HS-5 (cell line): ENCODE measurements at places on chromosomes 3 and 15.
A peak's percentile ranks its signal among the peaks of the same experiment; 100 is the strongest.

DNA sequence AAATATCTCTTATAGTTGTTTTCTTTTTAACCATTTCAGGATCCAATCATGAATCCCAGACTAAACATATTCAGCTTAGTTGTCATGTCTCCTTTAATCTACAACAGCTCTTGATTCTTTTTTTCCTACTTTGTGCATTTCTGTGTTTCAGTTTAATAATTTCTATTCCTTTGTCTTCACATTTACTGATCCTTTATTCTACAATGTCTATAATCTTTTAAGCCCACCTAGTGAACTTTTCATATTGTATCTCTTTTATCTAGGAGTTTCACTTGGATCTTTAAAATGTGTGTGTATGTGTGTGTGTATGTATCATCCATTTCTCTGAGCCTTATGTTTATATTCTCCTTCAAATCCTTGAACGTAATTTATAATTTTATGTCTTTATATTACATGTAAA, 70.1 kb downstream of the RNF13 start:
- no peak for DNase-seq

DNA sequence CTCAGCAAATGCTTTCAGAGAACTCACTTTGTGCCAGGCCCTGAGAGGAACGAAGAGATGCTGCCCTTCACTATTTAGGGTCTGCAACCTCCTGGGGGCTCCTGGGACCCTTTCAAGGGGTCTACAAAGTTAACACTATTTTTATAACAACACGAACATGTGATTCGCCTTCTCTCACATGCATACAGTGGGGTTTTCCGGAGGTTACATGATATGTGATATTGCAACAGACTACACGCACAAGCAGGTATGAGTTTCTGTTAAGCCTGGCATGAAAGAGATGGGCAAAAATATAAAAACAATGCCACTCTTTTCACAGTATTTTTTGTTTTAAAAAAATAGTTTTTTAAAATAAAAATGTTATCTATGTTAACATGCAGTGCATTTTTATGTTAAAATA, 10.3 kb downstream of the STARD5 start:
- no peak for DNase-seq

DNA sequence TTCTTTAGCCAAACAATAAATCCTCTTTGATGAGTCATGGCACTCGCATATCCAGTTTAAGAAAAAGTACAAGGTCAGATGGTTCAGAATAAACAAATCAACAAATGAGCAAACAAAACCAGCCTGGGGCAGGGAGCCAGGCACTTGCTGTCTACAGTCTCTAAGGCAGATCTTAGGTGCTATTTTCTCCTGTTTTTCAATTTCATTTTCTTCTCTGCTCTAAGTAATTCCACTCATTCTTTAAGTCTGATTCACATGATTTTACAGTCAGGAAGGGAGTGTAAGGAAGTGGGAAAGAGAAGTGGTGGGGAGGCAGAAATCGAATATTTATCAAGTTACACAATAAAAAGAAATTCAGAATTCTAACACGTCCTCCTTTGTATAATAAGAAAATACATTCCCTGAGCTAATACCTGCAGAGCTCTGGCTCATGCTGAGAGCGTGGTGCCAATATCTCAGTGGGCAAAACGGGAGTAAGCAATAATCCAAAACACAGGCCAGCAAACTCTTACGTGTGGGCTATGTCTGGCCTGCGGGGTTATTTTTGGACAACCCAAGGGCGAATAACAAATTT, 298.6 kb downstream of the ADAMTS17 start:
- DNase-seq, result peak; percentile 81

GRCh38 chr15:89408372-89409183, 74.0 kb upstream of the POLG start:
- no peak for DNase-seq

GRCh38 chr15:92787116-92787515, 113.0 kb upstream of the CHD2 start:
- DNase-seq, result no peak

DNA sequence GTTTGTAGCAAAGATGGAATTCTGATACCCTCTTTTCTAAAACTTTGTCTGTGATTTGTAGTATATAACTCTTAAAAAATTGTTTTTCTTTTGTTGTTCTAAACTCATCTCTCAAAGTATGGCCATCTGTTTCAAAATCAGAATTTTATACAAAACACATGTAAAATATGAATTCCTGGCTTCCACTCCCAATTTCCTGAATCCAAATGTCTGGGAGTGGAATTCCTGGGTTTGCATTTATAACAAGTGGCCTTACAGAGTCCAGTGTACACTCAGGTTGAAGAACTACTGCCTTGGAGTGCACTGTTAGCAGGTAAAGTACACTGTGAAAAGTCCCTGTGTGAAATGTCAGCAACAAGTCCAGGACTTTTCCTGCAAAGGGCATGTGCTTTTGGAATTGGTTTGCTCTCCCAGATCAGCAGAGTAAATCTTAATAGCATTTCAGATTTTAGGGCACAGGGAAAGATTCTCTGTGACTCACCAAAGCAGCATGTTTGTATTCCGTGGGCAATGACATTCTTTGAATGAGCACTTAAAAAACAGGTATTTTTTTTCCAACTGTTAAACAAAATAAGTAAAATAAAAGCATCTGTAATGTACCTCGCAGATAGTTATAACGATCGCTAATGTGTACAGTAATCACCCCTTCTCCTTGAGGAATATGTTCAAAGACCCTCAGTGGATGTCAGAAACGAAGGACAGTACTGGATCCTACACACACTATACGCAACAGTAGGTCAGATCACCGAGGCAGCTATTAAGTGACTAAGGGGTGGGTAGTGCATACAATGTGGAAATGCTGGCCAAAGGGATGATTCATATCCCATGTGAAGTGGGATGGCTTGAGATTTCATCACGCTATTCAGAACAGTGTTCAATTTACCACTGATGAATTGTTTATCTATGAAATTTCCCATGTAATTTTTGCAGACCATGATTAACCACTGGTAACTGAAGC, 2.0 kb upstream of the CLDN16 start:
- DNase-seq, result peak; percentile 96

DNA sequence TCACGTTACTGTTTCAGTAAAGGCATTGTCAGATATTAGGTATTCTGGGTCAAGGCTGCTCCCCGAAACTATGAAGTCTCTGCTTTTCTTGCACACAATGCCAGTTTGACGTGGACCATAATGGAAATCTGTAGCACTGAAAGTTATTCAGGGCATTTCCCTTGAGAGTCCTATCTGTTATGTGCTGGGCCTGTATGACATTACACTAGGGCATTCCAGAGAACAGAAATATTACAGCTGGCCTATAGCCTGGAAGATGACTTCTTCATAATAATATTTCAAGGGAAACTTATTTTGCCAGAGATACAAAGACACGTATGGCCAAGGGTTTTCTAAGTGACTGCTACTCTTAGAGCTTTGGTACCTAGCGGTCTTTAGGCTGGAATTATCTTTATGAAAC, 613.6 kb upstream of the CBLB start:
- no peak for DNase-seq

DNA sequence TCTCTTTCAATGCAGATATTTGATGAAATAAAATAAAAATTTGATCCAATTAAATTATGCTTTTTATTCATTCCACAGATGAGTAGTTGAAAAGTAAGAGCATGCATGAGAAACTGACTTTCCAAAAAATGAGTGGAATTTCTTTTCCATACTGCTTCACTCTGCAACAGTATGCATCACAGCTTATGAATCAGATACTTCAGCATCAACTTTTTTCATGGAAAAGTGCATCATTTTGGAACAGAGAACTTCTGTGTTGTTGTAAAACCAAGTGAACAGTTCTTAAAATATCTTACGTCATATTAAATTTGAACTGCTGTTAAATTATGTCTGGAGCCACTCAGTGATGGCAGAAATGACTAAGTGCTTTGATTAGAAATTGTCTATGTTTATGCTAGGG, 16.7 kb upstream of the SLC7A14 start:
- DNase-seq, result peak; percentile 28

DNA sequence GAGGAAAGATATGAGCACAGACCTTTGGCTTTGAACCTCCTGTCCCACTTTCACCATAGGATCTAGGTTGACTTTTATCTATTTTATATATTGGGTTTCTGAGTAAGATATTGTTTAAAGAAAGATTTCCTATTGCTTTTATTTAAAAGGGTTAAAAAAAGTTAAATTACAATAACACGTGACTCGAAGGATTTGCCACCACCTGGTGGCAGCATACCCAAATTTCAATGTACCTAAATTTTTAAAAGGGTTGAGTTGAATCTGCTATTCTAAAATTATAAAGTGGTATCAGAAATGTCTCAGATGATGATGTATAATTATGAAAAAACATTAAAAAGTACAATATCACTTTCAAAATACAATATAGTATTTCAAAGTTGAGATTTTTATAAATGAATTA, 368.4 kb downstream of the MECOM start:
- DNase-seq, result peak; percentile 6

GRCh38 chr15:48541341-48542278, 103.9 kb downstream of the FBN1 start:
- peak; percentile 64 for DNase-seq

- no peak for DNase-seq
Measured at GRCh38 chr3:170359178-170359704, 1.7 kb downstream of the SKIL start.
